Mesothelial cell of epicardium (in vitro differentiated cells): ENCODE measurements at places on chromosomes 4 and X.

GRCh38 chrX:29143756-29144155, 556.5 kb downstream of the IL1RAPL1 start:
- DNase-seq: no peak

DNA sequence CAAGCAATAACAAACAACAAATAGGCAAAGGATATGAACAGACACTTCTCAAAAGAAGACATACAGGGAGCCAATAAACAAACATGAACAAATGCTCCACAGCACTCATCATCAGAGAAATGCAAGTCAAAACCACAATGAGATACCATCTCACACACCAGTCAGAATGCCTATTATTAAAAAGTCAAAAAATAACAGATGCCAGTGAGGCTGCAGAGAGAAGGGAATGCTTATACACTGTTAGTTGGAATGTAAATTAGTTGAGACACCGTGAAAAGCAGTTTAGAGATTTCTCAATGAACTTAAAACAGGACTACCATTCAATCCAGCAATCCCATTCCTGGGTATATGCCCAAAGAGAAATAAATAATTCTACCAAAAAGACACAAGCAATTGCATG, 129.8 kb upstream of the MAGEB2 start:
- no peak for DNase-seq

DNA sequence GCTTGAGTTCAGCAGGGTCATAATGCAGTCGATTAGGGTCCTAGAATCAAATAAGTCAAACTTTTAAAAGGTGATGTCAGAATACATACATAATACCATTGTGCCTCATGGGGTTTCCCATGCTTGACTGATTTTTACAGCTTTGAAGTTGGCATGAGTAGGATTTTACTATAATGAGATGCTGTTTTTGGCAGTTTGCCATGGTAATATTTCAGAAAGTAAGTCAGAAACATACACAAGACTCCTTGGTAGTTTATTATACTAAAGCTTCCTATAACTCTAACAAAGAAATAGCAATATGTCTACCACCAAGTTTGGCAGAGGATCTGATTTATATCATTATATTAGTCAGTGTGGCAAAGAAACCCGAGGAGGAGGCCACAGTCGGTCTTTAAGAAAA, 45.2 kb downstream of the PHKA2 start:
- DNase-seq: no peak

- DNase-seq: no peak
Observed at GRCh38 chrX:153886915-153887314, 942 bp upstream of the L1CAM start.

- DNase-seq: no peak
Observed at GRCh38 chr4:72073816-72074215, 42.0 kb downstream of the NPFFR2 start.

GRCh38 chrX:112664924-112665323, 14.8 kb downstream of the LHFPL1 start:
- DNase-seq: no peak

GRCh38 chrX:51874123-51874522, 19.3 kb upstream of the MAGED1 start:
- DNase-seq: no peak

DNA sequence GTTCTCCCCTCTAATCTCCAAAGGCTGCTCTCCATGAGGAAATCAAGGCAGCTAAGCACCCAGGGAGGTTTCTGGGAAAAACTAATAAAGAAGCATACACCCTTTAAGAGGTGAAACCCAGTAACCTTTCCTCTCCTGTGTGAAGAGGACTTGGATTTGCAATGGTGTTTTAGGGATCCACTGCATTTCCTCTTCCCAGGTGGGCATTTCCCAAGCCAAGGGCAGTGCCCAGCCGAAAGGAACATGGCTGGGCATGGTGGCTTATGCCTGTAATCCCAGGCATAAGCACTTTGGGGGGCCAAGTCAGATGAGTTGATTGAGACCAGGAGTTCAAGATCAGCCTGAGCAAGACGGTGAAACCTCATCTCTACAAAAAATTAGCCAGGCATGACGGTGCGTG, 5.4 kb upstream of the ZNF185 start:
- no peak for DNase-seq
